ENCODE measurements at places on chromosomes 1 and 21.

DNA sequence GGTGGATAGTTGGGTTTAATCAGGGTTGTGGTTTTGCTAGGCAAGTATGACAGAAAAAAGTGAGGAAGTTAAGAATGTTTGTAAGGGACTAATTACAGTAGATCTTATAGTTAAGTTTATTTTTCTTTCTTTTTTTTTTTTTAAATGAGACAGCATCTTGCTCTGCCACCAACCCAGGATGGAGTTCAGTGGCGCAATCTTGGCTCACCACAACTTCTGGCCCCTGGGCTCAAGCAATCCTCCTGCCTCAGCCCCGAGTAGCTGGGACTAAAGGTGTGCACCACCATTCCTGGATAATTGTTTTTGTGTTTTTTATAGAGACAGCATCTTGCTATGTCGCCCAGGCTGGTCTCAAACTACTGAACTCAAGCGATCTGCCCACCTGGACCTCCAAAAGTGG is 41.7 kb downstream of the EYA3 start:
- peak; percentile 47 for DNase-seq

- no peak for DNase-seq
Measured at GRCh38 chr21:33783187-33783979, 132.2 kb downstream of the ATP5PO start.

- DNase-seq: no peak
Measured at GRCh38 chr1:27143401-27143800, 11.5 kb downstream of the SLC9A1 start.

- no peak for DNase-seq
Measured at GRCh38 chr1:203147376-203147775, 19.9 kb downstream of the ADORA1 start.

- DNase-seq: no peak
Measured at GRCh38 chr21:14545906-14546480, at the start of gene SAMSN1. Gene SAMSN1, minus strand, starts transcription at chr21:14546315. Its CDS starts 54 bp downstream, at chr21:14546261.

DNA sequence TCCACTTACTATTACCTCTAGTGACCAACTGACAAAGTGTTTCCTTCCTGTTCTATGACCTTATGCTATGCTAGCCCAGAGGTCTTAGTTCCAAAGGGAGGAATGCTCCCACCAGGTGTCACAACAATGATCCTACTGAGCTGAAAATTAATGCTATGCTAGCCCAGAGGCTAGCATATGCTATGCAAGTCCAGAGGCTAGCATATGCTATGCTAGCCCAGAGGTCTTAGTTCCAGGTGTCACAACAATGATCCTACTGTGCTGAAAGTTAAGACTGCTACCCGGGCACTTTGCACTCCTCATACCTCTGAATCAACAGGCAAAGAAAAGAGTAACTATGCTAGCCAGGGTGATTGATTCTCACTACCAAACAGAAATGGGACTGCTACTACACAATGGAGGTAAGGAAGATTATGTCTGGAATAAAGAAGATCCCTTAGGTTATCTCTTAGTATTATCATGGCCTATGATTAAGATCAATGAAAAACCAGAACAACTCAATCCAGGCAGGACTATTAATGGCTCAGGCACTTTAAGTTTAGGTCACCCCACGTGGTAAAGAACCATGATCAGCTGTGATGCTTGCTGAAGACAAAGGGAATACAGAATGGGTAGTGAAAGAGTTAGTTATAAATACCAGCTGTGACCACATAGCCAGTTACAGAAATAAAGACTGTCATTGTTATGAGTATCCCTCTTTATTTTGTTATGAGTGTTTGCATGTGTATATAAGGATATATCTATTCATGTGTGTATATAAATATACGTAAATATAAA is 114.1 kb downstream of the CSMD2 start:
- DNase-seq: no peak

DNA sequence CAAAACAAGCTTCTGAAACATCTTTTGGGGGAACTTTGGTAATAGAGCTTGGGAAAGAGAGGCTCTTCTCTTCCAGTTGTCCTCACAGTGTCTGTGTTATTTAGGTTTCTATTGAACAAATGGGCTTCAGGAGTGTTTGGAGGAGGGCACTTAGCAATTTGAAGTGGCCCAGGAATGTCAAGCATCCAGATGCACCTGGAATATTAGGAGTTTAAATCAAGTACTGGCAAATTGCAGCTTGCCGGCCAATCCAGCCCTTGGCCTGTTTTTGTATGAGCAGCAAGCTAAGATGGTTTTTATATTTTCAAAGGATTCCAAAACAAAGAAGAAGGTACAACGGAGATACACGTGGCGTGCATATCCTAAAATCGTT is 94.7 kb downstream of the CCDC185 start:
- no peak for DNase-seq

DNA sequence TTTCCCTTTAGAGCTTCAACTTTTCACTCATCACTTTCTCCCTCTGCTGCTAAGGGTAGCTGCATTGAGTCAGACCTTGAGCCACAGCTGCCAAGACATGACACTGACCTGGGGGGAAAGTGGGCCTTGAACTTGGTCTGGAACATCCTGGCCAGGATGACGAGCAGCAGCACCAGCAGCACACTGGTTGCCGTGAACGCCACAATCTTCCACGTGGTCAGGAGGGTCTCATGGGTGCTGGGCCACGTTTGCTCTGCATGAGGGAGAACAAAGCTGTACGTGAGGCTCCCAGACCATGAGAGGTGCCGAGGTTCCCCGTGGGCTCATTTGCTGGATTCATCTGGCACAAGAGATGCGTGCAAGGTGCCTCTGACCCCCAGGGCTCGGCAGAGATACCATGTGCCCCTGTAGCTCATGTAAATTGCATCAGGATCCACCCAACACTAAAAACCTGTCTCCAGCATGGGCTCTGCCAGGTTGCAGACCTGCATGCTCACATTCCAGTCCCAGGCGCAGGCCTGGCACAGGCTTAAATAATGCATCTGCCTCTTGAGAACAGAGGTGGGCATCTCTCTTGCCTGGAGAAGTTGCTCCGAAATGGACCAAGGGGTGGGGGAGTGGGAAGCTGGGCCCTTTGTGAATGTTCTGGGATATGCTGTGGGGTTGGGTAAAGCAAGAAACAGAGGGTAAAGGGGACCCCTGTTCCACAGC is 84.6 kb upstream of the TLR5 start:
- no peak for DNase-seq

DNA sequence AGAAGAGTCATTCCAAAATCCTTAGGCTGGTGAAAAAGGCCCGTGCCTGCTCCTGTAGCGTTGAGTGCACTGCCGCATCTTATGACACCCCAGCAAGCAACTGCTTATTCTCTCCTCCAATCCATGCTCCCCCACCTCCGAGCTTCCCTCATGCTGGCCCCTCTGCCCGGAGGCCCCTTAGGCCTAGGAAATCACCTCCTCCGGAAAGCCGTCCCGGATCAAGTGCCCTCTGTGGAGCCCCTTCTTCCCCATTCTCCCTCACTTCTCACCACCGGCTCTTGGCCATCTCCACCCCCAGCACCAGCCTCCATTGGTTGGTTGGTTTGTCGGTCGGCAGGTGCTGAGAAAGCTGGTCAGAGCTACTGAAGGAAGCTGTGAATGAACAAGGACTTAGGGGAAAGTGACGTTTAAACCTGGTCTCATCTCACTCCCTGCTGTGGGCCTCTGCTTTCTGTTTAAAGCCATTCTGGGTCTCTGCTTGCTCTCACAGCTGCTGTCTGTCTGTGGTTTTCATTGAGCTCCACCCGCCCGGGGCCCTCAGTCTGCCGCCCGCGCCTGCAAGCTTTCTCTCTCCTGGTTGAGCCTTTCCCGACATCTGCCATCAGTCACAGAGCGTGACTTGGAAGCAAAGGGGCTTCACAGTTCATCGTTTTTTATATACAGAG is 122.2 kb downstream of the KCNN3 start:
- DNase-seq: peak; percentile 11
